CD4-positive, alpha-beta T cell (primary cell): ENCODE measurements at places on chromosomes 13 and 19. TPM values are rescaled to one million over a fixed set of nuclear protein-coding genes. Genes with fewer than 3 reads are reported as not detected.

CDC16 gene
- 68.4 TPM for total RNA-seq

FCER2 gene
- total RNA-seq, result not detected

NKPD1 gene
- total RNA-seq, result 0.91 TPM

DNA sequence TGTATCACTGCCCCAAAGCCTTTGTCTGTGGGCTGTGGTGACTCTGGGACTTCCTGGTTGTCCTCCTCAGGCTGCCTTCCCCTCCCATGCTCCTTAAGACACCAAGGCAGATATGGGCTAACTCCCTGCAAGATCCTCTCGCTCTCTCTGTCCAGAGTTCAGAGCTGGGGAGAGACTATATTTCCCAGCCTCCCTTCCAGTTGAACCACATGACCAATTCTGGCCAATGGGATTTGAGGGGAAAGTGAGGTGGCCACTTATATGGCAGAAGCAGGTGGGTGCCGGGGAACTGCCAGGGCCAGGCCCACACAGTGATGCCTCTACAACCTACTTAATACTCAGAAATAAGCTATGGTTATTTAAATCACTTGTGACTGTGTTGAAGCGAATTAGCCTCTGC lies 16.2 kb upstream of the ANGPTL8 start:
- DNase-seq, result no peak
